ENCODE measurements at places on chromosomes 1 and 21.

GRCh38 chr1:40232444-40232843 lies 15.3 kb upstream of the TMCO2 start:
- peak; percentile 29 for DNase-seq

DNA sequence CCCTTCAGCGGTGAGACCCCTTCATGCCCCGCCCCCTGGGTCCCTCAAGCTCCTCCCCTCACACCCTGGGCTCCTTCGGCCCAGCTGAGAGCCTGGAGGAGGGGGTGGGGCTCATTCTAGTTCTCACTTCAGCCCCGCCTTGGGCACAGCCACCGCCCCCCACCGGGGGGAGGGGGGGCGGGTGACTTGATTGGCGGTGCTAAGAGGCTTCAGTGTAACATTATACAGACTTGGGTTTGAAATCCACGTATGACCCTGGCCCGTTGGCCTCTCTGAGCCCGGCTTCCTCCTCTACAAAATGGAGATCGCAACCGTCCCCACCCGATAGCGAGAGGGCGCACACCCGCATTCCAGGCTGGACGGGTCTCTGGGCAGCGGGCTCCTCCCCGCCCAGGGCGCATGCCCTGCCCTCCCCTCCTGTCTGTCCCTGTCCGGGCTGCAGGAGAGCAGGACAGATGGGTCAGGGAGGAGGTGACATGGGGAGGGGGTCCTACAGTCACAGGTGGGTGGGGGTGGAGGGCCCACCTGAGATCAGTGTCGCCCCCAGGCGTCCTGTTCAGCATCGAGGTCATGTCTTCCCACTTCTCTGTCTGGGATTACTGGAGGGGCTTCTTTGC lies 5.1 kb downstream of the CLCNKB start:
- DNase-seq = peak; percentile 54

- no peak for DNase-seq
Observed at GRCh38 chr1:184027826-184028695, 9.5 kb downstream of the COLGALT2 start.

DNA sequence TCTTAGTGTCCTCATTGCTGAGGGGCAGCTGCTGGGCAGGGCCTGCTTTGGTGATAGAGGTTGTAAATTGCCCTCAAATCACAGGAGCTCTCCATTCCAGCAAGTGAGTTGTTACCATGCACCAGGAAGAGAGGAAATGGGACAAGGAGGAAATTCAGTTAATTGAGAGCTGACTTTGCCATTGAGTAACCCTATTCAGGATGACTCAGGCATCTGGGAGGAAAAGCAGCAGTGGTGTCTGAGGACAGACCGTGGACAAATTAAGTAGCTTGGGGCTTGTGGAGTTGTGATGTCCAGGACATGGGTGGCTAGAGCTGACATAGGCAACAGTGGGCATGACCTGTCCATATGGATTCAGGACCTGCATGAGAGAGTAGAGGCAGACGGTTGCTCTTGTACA lies 5.9 kb downstream of the ARHGEF10L start:
- no peak for DNase-seq

GRCh38 chr1:14366091-14367018 lies 232.1 kb upstream of the KAZN start:
- no peak for DNase-seq

- no peak for DNase-seq
Observed at GRCh38 chr1:3789421-3790300, 6.6 kb downstream of the LRRC47 start.

DNA sequence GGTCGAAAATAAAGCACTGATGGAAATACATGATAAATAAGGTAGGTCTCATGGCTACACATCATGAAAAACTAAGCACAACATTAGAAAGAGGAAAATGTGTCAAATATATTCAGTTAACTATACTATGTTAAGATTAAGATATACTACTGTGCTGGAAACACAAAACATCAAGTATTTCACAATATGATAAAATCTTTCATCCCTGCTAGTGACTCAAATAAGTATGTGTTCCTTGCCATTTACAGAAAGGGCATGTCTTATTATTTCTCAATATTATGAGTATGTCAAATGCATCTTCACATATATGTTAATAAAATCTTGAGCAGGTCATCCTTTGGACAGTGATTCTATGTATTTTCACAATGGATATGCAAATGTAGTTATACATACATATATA lies 1260.1 kb upstream of the ADGRL2 start:
- no peak for DNase-seq

DNA sequence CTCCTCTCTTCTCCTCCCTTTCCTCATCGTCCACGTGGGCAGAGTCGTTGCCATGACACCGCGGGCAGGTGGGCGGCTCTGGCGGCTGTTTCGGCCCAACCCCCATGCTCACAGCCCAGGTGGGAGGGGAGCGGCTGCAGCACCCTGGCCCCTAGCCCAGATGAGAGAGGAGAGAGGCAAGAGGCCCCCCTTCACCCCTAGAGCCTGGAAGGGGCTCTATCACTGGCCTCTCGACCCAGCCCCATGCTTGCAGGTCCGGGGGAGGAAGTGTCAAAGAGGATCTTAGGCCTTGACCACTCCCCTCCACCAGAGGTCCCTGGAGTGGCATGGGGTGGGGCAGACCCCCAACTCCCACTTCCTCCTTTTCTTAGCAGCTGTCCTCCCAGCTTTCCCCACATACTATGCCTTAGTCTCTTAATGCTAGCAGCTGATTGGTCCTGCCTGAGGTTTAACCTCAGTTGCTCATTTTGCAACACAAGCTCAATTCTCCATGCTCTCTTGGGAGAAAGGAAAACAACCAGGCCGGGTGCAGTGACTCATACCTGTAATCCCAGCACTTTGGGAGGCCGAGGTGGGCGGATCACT lies 10.4 kb downstream of the DLGAP3 start:
- DNase-seq = peak; percentile 45

DNA sequence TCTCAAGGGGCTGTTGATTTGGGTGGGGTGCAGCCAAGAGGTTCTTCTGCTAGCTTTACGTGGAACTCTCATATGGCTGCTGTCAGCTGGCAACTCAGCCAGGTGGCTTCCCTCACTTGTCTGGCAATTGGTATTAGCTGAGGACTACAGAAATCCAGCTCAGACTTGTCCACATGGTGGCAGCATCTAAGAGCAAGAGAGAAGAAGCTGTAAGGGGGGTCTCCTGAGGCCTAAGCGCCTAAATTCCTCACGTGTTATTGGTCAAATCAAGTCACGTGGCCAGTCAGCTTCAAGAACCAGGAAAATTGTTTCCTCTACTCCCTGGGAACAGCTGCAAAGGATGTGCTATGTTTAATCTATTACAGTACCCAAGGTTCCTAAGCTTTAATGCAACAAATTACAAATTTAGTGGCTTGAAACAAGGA lies 4.2 kb upstream of the DYRK3 start:
- peak; percentile 18 for DNase-seq

- no peak for DNase-seq
Observed at GRCh38 chr1:245074232-245074747, 80.5 kb upstream of the KIF26B start.

- no peak for DNase-seq
Observed at GRCh38 chr1:46131093-46131492, 1.3 kb downstream of the PIK3R3 start.

DNA sequence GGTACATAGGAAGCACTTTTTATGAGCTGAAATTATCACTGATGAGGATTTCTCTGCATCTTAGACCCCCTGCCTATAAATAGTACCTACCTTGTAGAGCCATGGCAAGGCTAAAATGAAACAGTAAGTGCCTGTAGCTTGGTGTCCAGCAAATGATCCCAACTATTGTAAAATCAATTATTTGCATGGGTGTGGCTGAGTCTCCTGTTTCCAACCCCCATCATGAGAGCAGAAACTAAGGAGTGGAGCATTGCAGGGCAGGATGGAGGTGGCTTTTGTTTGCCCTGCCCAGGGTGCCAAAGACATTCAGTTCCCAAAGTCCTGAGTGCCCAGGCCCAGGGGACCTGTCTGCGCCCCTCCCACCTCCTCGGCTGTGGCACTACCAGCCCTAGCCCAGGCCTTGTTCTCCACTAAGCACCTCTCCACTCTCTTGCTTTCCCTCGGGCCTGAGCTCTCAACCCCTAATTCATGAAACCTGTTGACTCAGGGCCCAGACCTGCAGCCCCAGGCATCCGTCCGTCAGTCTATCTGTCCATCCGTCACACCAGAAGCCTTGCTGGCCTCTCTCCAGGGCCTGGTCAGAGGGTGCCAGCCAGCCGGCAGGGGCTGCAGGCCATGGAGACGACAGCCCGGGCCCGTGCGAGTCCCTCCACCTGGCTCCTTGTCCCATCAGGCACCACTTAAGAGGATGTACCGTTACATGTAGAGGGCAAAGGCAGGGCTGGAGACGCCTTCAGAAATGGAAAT lies 39.6 kb downstream of the PAX7 start:
- no peak for DNase-seq

DNA sequence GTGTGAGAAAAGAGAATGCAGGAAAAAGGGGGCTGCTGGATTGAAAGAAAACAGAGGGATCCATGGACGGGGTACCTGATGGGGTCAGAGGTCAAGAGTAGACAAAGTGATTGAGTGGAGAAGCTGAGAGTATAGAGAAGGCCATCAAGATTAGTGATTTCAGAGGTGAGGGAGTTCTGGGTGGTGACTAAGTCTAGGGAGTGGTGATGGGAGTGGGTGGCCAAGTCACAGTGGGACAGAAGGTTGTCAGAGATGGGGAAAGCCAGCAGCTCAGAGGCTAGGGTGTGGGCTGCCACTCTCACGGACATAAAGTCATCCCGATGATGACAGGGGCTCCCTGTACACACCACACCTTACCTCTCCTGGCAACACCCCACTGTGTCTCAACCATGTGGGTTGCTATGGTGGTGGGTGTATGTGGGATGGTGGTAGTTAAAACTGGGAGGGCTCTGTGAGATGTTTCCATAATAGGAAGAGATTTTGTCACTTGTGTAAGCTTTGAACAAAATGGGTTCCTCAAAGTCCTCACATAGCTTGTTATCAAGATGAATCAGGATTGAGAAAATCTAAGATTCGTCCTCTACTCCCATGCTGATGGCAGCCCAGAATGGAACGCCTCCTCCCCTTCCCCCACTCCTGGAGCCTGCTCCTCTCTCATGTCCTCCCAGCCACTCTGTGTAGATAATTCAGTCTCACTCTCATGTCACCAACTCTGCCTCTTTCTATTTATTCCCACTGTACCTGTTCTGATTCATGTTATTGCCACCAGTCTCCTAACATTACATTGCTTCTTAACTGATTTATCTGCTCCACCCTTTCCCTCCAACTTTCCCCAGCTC lies 20.3 kb upstream of the CSF1 start:
- no peak for DNase-seq

GRCh38 chr1:183571678-183572268 lies 18.5 kb downstream of the NCF2 start:
- DNase-seq = no peak

DNA sequence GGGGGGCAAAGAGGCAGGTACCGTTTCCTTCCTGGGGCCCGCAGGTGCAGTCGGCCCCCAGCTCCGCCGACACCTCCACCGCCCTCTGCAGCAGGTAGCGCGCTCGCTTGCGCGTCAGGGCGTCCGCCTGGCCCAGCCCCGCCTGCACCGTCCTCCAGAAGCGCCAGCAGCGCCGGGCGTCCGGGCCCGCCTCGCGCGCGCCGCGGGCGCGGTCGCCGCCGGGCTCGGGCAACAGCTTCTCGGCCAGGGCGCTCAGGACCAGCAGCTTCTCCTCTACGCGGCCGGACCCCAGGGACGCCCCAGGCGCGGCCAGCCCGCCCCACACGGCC lies 863 bp downstream of the TARBP1 start:
- DNase-seq = peak; percentile 74

GRCh38 chr1:41340655-41341364 lies 20.4 kb upstream of the FOXO6 start:
- DNase-seq = no peak

- no peak for DNase-seq
Observed at GRCh38 chr21:42654913-42655795, 1.7 kb downstream of the PDE9A start.

- no peak for DNase-seq
Observed at GRCh38 chr1:208183977-208184911, 59.9 kb downstream of the PLXNA2 start.

GRCh38 chr1:23273450-23274133 lies 56.3 kb upstream of the HTR1D start:
- DNase-seq = no peak

DNA sequence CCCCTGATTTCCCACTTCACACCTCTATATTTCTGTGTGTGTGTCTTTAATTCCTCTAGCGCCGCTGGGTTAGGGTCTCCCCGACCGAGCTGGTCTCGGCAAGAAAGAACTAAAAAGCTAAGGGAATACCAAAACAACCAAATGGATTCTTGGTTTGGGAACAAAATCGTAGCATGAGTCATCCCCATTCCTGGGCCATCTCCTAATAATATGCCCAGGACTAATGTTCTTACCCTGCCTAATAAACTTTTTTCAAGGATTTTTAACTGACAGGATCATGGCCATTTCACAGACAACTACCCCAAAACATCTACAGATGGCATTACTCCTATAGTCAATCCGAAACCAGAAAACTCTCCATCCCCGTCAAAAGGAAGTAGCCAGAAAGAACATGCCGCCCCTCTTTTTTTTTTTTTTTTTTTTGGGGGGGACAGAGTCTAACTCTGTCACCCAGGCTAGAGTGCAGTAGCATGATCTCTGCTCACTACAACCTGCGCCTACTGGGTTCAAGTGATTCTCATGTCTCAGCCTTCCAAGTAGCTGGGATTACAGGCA lies 4.1 kb upstream of the HPDL start:
- no peak for DNase-seq

DNA sequence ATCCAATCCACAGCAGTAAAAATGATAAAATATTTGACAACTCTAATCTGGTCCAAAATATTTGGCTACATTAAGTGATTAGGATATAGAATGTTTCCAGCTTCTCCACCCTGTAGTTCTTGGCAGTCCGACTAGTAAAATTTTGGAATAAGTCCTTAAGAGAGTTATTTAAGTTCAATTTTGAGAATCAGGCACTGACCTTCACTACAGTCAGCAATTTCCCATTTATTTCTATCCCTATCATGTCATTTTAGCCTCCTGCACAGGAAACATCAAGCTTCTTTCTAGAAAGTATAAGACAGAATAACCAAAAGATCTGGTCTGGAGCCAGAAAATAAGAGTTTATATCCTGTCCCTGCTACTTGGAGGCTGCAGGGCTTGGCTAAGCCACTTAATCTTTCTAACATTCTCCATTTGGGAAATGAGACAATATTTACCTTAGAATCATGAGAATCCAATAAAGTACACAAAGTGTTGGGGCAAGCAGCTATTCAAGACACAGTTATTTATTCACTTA lies 162.2 kb downstream of the DPYD start:
- DNase-seq = no peak

- DNase-seq = no peak
Observed at GRCh38 chr1:226681652-226682493, 57.2 kb downstream of the ITPKB start.

- no peak for DNase-seq
Observed at GRCh38 chr21:38631206-38631605, 132.9 kb upstream of the ERG start.

- no peak for DNase-seq
Observed at GRCh38 chr1:59597420-59598119, 217.2 kb upstream of the HOOK1 start.

Measured in CD4-positive, alpha-beta T cell treated with Interleukin-15 for 1 hour (primary cell).